ENCODE measurements at places on chromosomes 1 and 21.

GRCh38 chr1:84000196-84000885, 1.4 kb upstream of the TTLL7 start:
- DNase-seq: no peak

- no peak for DNase-seq
Measured at GRCh38 chr1:77047978-77048614, 171.1 kb downstream of the PIGK start.

- no peak for DNase-seq
Measured at GRCh38 chr1:210233216-210233494, 559 bp downstream of the SERTAD4 start.

DNA sequence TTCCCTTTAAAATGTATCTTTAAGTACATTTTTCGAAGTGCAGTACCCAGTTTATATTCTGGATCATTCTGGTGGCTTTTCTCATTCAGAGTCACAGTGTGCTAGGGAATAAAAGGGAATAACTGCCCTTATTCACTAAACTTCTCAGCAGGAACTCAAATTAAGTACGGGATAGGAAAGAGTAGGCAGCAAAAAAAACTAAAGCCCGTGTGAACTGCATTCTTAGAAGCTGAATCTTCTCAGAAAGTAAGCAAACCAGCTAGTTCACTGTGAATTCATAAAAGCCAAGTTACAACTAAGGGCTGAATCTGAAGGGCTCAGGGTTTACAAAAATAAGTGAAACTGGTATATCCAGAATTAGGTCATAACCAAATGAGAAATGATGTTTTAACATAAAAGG, 22.0 kb downstream of the PRPF38A start:
- no peak for DNase-seq

- no peak for DNase-seq
Measured at GRCh38 chr1:172609528-172609927, 49.4 kb upstream of the FASLG start.

GRCh38 chr1:201119206-201120197, 7.3 kb upstream of the CACNA1S start:
- peak; percentile 68 for DNase-seq

GRCh38 chr1:216034506-216034905, 388.7 kb downstream of the USH2A start:
- DNase-seq: no peak

- DNase-seq: no peak
Measured at GRCh38 chr1:239123260-239123659, 263.1 kb upstream of the CHRM3 start.

- no peak for DNase-seq
Measured at GRCh38 chr1:239805042-239805441, 286.6 kb upstream of the FMN2 start.

DNA sequence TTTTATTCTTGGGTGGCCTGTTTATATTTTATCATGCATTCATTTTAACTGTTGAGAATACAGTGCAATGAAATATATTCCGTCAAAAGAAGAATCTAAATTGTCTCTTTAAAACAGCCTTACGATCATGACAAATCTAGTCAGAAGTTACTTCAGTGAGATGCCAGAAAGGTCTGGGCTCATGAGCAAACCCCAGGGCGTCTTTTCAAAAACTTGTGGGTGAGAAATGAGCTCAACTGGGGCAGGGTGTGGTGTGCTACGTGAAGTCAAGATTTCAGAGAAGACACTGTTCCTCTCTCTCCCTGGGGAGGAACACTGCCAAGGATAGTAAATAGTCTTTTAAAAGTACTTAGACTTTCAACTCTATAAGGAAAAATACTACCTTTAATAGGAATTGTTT, 13.4 kb upstream of the UAP1 start:
- no peak for DNase-seq

DNA sequence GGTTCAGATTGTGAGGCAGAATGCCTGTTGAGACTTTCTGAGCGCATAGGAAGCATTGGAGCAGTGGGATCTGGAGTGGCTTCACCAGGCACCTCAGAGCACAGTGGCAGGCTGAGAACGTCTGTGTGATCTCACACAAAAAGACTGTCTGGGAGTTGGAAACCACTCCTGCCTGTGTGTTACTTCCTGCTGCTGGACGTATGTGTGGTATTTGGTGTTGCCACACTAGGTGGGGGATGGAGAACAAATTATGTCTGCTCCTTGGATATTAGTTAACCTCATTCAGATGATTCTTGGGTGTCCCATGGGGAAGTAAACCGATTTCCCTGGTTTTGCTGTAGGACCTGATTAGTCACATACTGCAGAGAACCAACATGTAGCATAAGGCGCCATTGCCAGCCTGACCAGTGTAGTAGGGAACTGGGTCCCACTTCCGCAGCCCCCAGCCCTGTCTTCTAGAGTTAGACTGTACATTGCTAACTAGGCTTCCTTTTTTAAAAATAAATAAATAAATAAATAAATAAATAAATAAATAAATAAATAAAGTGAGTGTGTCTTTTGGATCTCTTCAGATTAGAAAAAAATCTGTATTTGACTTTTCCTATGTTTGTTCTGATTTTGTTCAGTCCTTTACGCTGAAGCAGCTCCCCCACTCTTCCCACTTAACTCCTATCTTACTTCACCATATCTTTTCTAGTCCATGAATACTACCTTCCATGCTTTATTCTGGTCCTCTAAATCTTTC, 26.9 kb downstream of the UCK2 start:
- no peak for DNase-seq

DNA sequence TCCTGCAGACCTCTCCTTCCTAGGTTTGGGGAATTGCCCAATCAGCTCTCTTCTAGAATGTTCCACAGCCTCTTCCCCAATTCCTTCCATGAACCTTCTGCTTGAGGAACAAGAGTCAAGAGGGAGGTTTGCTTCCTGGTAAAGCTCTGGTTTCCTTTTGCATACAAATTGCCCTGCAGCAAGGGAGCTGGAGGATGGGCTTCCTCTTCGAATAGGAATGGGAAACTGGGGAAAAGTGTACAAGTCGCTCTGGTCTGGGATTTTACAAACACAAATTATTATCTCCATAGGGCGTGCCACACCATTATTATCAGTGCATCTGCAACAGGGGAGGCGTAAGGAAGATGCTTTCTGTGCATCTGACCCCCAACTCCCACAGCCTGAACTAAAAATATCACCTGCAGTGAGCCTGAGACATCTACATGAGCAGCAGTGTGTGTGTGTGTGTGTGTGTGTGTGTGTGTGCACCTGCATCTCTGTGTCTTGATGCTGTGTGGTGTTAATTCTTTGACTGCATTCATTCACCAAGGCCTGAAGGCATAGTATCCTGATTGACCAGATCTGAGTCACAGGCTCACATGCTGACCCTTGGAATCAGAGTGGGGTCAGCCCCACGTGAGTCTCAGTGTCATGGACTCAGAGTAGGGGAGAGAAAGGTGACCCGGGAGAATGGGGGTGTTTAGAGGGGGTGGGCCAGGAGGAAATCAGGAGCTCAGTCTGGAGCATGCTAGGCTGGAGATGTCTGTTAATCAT, 272.9 kb downstream of the KAZN start:
- DNase-seq: no peak

GRCh38 chr1:209704584-209704983, at the start of gene HSD11B1:
Gene HSD11B1 (plus strand): TSS chr1:209704846. CDS start chr1:209704943, 97 bp downstream.
- no peak for DNase-seq

DNA sequence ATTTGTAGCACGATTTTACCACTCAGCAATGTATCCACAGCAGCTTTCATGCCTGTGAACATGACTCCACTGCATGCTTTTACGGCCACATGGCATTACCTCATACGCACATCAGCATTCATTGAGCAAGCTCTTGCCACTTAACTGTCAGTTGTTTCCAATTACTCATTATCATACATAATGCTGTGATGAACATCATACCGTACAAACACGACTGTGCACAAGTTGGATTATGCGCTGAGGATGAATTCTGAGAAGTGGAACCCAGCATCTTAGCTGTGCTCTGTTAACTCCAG, 9.6 kb downstream of the UMODL1 start:
- DNase-seq: no peak

GRCh38 chr1:147167365-147167764, 4.9 kb downstream of the PRKAB2 start:
- no peak for DNase-seq

GRCh38 chr1:29457496-29458368, 221.4 kb downstream of the PTPRU start:
- DNase-seq: no peak

DNA sequence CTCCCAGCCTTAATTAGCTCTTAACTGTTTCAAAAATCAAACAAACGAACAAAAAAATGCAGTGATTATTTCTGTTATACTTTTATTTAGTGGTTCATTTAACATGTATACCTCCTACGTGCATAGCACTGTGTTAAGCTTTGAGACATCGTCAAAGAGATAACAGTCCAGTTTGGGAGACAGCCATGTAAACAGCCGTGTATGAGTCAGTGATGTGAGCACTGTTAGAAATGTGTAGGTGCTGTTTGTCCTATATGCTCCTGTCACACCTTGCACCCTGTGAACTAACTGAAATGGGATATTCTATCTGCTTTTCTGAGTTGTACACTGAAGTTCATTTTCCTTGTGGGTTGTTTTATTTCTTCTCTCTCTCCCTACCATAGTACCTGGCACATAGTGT, 109.7 kb upstream of the CACYBP start:
- DNase-seq: no peak

- no peak for DNase-seq
Measured at GRCh38 chr1:75174031-75174760, 40.0 kb downstream of the LHX8 start.

DNA sequence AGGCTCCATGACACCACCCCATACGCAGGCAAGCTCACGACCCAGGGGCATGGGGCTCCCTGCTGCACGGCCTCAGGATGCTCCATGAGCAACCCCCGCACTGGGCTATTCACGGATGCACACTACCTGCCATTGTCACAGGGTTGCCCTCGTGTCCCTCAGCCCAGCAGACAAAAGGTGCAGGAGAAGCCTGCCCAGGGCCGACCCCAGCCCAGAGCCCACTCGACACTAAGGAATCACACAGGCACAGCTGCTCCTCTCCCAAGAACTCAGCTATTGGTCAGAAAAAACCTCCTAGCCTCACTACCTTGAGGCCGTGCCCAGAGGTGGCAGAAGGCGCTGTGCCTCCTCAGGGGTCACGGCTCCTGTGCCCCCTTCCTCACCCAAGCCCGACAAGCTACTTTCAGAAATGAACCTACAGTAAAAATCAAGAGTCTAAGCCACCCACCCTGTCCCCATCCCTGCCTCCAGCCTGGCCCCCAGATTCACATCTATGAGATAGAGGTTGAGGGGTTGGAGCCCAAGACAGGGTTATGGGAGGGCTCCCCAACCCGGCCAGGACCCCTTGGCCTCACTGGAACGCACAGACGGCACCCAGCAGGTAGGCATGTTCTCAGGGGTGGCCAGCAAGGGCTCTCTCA, 6.4 kb upstream of the SPATC1L start:
- DNase-seq: no peak

DNA sequence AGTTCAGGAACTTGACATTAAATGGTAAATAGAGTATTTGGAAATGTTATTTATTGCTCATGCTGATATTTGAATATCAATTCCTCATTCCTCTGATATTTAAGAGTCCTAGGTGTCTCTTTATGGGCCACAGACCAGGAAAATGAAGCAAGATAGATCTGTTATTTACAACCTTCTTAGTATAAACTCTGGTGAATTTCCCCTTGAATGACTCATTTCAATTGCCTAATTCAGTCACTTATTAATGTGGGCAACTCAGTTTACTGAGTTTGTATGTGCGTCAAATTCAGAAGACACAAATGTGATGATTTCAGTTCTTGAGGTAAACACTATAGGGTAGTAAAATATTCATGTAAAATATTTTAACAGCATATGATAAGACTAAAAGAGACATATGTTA, 1404.4 kb upstream of the PRMT6 start:
- no peak for DNase-seq

- no peak for DNase-seq
Measured at GRCh38 chr1:67716800-67717199, 31.8 kb downstream of the GADD45A start.

Data from CD4-positive, alpha-beta T cell (primary cell).